ENCODE measurements at places on chromosomes 11 and 22.

DNA sequence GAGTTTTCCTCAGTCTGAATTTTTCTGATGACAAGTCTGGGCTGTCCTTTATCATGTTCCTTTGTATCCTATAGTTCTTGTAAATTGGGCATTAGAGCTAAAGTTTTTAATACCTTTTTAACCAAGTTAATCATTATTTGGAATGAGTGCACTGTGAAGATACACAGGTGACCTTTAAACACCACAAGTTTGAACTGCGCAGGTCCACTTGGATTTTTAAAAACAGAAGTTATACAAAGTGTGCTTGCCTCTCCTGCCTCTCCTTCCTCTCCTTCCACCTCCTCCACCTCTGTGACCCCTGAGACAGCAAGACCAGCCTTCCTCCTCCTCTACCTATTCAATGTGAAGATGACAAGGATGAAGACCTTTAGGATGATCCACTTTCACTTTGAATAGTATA, 4.4 kb upstream of the TCP11L1 start:
- no peak for DNase-seq

- DNase-seq: no peak
These were observed 10.3 kb upstream of the RNF141 start for GRCh38 chr11:10551290-10551592.

GRCh38 chr11:125201525-125202141, 37.1 kb downstream of the PKNOX2 start:
- no peak for DNase-seq

DNA sequence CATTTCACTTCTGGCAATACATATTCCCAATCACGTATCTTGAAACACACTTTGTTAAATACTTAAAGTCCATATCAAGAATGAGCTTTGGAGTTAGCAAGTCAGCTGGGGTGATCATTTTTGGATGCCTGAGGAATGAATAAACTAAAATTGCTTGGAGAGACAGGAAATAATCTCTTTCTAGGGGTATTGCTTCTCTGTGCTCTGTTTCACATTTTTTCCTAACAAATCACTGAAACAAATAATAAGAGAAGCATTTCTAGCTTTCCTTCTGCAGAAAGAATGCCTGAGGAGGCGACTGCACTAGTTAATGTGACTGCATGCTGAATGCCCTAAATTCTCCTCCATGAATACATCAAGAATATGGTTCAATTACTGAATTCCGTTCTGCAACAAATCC, 541.4 kb upstream of the CCDC90B start:
- DNase-seq: no peak

- no peak for DNase-seq
These were observed 102.2 kb upstream of the RAG2 start for GRCh38 chr11:36700246-36700645.

DNA sequence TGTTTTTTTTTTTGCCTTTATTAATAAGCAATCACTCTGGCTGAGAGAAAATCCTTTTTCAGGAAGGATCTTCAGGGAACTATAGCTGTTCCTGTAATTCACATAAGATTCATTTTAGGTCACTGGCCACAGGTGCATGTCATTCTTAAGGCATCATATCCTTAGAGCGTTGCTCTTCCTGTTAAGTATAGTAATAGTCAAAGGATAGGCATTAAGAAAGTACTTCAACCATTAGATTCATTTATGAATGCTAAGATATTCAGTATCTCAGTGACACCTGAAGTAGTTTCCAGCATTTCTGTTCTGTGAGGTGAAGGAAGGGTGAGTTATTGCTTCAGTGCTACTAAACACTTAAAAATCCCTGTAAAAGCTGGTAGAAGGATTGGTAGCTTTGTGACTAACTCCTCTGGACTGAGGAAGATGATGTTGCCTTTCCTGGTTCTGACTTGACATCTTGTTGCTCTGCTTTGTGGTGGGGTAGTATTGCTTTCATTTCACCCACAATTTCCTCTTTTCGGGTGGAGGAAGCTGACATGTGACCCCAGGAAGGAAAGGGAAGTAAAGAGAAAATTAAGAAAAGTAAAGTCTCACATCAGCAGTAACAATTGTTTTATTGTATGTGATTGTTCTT, 34.7 kb downstream of the RNF169 start:
- no peak for DNase-seq

GRCh38 chr11:107961480-107961879, 33.2 kb downstream of the RAB39A start:
- DNase-seq: no peak

DNA sequence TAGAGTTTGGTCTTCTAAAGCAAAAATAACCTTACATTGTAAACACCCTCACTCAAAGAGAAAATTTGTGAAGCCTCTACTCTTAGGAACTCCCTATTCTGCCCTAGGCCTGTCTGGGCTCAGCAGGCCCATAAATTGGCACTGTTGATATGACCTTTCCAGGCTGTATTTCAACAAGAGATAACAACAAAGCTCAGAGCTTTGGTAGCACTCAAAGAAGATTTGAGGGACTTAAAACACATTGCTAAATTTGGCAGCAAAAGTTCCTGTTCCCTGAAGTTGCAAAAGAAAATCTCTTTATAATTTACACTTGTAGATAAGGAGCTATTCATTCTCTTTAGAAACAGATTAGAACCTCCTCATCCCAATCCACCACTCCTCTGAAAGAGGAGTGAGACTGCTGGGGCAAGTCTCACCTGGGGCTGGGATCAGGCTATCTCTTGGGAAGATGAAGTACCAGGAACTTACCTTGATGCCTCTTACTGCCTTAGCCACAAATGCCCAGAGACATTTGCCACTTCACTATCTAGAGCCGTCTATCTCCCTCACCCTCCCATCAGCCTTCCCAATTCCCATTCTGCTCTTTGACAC, 110.4 kb upstream of the AKIP1 start:
- DNase-seq: no peak

DNA sequence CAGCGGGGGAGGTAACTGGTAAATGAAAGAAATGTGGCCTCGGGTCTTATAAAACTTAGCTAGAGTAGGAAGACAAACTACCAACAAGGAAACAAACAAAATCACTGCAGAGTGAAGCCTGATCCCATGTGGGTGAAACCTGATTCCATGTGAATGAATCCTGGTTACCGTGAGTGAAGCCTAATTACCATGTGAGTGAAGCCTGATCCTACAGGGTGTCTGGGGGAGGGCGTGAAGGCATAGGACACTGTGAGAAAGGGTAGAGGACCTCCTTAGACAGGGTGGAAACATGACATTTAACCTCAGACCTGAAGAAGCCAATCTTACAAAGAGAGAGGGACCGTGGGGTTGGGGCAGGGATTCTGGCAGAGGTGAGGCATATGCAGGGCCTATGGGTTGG, 106.2 kb upstream of the USP47 start:
- peak; percentile 36 for DNase-seq

DNA sequence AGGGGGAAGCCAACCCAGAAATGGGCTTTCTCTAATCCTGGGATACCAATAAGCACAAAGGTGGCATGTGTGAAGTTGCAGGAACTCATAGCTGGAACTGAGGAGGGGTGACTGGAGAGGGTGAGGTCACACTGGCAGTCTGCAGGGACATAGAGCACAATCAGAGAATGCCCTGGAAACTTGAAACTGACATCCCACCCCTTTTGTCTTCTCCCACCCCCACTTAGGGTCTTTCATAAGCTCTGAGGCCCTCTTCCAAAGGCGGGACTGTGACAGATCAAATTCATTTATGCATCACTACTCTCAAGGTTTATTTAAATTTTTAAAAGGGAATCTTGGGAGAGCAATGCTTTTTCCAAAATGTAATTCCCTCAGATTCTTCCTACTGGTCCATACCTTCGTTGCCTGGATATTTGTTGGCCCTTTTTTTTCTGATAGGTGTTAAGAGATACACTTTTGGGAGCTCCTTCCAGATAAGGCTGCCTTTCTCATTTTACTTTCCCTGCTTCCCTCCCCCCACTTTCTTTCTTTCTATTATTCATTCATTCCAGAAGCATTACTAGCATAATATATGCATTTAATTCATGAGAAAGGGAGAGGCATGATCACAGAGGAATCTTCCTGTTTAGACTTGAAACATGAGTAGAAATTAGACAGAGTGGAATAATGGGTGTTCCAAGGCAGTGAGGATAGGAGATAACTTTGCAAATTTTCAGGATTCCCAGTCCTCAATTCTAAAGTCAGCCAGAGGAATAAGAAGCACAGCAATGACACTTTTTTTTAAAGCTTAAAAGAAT, 14.8 kb downstream of the OR51E2 start:
- DNase-seq: no peak

- DNase-seq: no peak
These were observed 212.8 kb downstream of the TENM4 start for GRCh38 chr11:79227767-79228755.

DNA sequence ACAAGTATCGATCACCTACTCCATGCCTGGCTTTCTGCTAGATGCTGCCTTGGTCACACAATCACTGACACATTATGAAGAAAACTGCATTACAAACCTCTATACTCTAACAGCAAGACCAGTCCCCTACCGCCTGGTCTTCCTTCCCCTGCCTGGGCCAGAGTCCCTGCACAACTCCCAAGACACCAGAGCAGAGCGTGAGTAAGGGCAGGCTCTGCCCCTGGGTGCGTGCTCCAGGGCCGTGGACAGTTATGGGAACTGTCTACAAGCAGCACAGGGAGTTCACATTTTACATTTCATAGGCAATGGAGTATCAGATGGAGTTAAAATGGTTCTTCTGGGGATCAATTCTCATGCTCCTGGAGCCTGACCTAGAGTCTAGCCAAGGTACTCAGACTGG, 6.5 kb downstream of the FZD4 start:
- no peak for DNase-seq

DNA sequence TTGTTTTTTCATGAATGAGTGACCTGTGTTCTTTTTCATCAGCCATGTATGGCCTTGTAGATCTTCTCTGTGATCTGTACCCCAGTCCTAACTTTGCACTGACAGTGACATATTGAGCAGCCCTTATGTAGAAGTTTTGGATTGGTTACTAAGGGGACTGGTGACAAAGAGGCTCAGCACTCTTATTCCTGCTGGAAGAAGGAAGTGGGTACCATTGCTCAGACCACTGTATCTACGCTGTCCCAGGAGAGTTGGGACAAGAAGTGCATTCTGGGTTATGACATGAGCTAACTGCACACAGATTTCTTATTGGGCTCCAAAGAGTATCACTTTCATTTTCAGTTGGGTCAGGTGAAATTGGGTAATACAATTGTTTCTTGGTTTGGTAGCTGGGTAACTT, 107.8 kb upstream of the RASSF10 start:
- DNase-seq: no peak

DNA sequence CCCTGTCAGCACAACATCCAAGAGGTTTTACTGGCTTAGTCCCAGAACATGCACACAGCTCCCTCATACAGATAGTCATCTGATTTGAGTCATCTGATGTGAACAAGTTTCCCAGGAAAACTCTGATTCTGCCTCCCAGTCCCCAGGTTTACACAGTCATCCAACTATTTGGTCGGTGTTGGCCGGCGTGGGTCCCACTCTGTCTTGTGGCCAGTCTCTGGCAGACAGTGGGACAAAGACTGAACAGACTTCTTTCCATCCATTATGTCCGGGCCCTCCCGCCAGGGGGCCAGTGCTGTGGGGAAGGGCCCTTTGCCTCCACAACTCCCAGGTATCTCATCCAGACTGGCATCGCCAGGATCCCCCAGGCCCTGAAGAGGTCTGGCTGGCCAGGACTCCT, 60.0 kb downstream of the BTG4 start:
- no peak for DNase-seq

- no peak for DNase-seq
These were observed 15.3 kb downstream of the RTCB start for GRCh38 chr22:32396746-32397145.

DNA sequence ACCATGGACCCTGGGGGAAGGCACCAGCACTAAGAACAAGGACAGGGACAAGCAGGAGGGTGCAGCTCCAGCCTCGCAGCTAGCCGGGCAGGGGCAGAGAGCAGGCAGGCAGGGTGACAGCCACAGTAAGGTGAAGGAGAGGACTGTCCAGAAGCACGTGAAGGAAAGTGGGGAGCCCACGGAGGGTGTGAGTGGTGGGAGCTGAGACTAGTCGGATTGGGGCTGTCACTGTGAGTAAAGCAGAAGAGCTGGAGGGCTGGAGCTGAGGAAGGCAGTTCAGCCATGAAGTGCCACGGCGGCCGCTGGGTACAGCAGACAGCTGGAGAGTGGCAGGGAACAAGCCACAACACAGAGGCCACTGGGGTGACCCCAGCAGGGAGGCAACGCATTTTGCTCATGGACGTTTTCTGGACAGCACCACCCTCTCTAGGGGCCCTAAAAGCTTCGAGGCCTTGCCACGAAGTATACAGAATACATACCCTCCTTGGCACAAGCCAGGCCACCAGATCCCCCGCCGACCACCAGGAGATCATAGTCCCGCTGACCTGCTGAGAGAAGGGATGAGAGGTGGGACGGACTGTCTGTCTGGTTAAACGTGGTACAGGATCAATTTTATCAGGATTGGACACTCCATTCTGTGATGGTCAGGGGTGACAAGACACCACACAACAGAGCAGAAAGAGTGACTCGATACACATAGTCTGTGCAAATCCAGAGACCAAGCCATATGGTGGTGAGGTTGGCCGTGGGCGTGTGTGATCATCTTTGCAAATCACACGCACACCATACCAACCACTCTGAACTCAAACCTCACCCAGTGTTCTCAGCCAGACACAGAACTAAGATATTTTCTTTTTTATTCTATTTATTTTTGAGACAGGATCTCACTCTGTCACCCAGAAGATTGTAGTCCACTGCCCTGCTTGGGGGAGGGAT, 10.8 kb upstream of the COMT start:
- no peak for DNase-seq

DNA sequence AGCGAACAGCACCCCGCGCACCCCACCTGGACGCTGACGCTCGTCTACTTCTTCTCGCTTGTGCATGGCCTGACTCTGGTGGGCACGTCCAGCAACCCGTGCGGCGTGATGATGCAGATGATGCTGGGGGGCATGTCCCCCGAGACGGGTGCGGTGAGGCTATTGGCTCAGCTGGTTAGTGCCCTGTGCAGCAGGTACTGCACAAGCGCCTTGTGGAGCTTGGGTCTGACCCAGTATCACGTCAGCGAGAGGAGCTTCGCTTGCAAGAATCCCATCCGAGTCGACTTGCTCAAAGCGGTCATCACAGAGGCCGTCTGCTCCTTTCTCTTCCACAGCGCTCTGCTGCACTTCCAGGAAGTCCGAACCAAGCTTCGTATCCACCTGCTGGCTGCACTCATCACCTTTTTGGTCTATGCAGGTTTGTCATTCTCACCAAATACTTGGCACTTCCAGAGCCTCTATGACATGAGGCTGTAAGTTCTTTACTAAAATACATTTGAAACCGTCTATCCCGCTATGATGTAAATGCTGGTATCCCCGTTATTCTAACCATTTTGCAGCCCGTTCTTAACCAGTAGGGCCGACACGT, 535 bp downstream of the AQP11 start:
- peak; percentile 5 for DNase-seq

GRCh38 chr11:110430267-110431050, 711 bp downstream of the FDX1 start:
- peak; percentile 50 for DNase-seq
